ENCODE measurements at places on chromosomes 12 and 14.

DNA sequence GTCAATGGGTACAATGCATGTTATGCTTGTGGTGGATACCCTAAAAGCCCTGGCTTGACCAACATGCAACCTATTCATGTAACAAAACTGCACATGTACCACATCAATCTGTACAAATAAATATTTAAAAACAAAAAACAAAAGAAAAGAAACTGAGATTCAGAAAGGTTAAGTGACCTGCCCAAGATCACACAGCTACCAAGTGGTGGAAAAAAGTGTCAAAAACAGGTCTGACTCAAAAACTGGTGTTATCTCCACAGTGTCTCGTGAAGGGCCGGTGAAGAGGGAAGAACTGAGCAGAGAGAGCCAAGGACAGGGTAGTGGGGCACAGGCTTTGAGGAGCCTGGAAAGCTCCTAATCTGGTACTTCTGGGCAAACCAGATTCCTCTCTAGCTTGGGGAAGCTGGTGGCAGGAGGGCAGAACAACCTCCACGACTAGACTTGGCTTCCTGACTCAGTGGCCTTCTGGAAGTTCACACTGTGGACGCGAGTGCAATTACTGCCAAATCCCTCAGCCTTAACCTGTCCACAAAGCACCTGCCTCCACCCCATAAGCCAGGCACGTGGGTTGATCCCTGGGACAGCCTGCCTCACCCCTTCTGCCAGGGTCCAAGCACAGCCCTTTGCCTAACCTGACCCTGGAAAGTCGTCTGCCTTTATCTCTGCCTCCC, 15.6 kb downstream of the ZBTB39 start:
- no peak for DNase-seq

DNA sequence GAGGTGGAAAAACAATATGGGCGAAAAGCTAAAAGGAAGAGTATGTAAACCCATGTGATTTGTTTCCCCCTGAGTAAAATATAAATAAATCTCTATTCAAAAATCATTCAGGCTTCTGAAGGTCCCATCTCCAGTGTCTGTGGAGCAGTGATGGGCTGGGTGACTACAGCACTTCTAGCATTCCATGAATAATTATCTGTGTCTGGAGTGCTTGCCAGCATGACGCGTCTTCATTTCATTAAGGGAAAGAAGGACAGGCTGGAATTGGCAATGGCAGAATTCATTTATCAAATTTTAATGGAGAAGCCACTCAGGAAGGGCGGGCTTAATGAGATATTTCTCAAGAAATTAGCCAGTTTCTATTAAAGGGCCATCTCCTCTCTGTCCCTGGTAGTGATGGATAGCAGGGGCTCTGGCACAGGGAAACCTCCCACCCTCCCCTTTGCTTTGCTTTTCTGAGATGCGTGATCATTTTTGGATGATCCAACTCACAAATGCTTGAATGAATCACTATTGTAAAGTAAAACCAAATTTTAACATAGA, 916.3 kb upstream of the SEL1L start:
- no peak for DNase-seq

GRCh38 chr14:53715193-53715721, 241.4 kb downstream of the BMP4 start:
- DNase-seq, result no peak

DNA sequence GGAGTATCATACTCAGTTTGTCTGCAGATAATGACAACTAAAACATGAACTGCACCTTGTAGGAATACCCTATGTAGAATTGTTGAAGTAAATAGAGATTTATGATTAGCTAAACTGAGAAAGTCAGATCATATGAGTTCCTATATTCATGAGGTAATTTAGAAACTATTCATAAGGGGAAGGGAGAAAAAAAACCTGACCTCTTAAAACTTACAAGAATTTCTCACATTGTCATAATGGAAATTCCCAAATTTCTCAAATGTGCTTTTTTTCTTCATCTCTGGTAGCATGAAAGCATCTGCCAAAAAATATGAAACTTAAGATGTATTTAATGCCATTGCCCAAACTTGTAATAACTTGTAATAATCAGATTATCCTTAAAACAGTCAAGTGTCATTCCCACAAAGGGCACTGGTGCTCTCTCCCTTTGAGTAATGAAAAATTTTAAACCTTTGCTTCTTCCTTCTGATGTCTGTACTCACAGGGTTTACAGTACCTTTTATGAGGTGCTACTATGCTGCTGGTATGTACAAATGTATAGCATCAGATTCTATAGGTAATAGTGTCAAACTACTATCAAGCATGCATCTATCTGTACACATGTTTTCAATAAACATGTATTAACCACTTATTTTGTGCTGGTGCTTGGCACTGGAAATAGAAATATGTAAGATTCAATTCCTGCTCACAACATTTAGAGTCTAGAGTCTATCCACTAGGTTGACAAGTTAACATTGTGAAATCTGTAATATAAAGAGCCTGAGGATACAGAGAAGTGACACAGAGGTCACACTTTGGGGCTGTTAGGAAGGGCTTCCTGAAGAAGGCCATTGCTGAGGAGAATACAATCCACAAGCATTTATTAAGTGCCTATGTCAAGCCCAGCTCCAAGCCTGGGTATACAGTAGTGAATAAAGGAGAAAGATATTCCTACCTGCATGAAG, 17.4 kb upstream of the DRAM1 start:
- no peak for DNase-seq

GRCh38 chr14:88681755-88682494, 110.8 kb downstream of the EML5 start:
- DNase-seq, result no peak

DNA sequence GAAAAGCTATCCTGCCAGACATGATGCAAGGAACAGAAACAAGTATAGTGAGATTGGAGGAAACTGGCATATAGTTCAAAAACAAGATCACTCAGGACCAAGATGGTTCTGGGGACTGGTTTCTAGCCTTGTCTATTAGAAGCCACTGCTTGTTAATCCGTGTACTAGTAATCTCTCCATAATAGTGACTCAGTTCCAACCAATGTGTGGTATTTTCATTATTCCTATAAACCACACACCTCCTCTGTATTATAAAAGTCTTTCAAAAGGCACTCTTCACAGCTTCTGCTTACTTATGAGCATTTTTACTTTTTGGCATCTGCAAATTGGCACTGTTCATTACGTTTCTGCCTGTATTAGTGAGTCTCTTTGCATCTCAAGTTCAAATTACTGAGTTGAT, 140.3 kb downstream of the SLC6A15 start:
- DNase-seq, result no peak

DNA sequence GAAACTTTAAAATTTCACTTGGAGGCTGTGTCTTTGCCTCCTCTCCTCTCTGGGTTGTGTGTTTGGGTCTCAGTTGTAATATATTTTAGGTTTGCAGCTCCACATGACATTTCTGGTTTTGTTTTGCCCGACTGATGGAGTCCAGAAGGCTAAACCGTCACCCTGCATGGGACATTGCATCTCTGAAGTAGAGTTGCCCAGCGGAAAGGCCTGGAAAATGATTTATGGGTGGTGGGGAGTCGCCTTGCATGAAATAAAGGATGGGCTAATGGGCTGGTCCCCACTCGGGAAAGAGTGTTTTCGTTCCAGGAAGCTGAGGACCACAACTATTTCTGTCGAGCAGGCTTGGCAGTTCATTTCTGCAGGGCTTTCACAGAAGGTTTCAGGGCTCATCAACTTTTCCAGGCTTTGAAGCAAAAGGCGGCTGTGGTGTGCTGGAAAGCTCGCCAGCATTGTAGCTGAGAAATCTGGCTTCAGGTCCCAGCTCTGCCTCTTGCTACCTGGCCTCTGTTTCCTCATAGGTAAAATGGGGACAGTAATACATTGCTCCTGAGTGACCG, 74.8 kb upstream of the GSC start:
- no peak for DNase-seq

DNA sequence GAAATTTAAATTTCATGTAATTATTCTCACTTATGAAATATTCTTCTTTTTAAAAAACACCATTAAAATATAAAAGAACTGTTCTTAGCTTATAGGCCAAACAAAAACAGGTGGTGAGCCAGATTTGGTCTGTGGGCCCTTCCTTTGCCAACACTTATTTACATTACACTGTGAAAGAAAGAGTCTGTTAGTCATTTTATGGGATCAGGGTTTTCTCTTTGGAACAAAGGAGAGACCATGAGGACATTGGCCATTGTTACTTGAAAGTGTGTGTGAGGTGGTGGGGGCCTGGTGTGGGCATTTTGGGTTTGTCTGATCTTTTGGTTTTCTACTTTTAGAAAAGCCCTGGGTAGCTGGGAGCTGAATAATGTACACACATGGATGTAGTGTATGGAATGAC, 62.7 kb downstream of the TTC6 start:
- DNase-seq, result no peak
